Stimulated activated CD8-positive, alpha-beta memory T cell treated with anti-CD3 and anti-CD28 coated beads, Interleukin-4, amount 100 ng/mL, for 1 hour (primary cell): ENCODE measurements at places on chromosomes 2 and 18.

GRCh38 chr2:235300368-235301201 lies 193.3 kb upstream of the AGAP1 start:
- no peak for DNase-seq

- no peak for DNase-seq
These were observed 15.3 kb downstream of the TWIST2 start for GRCh38 chr2:238863231-238863630.

GRCh38 chr2:85661139-85661858 lies 6.7 kb downstream of the SFTPB start:
- DNase-seq, result no peak

- DNase-seq, result no peak
These were observed 60.4 kb upstream of the HAAO start for GRCh38 chr2:42852798-42853197.

GRCh38 chr18:34158881-34159690 lies 65.6 kb downstream of the NOL4 start:
- no peak for DNase-seq

- no peak for DNase-seq
These were observed 442.6 kb upstream of the LRATD1 start for GRCh38 chr2:14189929-14190328.

DNA sequence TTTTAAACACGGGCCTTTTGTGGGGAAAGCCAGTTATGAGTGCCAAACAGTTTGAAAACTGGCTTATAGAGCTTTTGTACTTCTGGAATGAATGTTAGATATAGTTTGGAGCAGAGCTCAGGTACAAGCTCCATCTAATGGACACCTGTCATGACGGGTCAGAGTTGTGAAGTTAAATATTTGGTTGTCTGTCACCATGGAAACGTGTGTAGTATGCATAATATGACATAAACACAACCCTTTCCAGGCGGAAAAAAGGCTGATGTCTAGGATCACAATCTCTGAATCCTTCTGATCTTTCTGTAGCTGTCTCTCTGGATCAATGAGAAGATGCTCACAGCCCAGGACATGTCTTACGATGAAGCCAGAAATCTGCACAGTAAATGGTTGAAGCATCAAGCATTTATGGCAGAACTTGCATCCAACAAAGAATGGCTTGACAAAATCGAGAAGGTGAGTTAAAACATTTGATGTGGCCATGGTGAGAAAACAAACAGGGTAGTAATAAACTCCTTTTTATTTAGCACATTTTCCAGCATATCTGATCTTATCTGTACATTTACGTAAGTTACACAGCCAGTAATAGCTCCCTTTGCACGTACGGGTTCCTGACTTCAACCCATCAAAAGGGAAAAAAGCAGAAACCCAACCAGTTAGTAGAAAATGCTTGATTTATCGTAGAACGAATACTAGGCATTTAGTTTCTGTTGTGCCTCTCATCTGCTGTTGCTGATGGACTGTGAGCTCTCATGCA lies 80.6 kb upstream of the EML6 start:
- no peak for DNase-seq

- DNase-seq, result no peak
These were observed 74.2 kb downstream of the TNS1 start for GRCh38 chr2:217928324-217929181.

GRCh38 chr2:129907256-129907998 lies 72.0 kb upstream of the RAB6C start:
- no peak for DNase-seq
